ENCODE measurements at places on chromosomes 7 and 10.

GRCh38 chr7:136528329-136528728, 340.1 kb upstream of the CHRM2 start:
- peak; percentile 45 for DNase-seq

DNA sequence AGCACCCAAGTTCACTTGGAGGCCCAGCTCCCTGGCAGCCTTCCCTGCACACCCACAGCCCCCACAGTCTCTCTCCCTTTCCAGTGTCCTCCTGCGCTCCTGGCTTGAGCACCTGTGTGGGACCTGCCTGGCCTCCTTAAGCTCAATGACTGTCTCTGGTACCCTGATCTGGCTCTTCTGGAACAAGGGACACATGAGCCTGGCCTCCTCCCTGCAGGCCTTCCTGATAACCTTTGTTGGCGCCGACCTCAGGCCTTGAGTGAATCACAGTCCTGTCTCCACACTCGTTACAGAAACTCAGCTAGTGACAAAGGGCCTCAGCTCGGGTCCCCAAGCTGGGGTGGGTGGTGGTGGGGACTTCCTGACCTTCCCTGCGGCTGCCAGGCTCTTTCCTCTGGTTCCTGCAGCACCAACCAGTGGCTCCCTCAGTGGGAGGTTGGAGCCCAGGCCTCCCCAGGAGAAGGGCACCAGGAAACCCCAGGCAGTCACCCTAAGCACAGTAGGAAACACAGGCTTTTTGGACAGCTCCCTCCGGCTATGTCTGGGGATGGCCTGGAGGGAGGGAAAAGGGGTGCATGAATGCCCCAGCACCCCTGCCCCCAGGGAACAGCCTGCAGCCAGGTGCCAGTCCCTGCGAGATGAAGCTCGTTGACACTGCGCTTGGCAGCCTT, 147.3 kb downstream of the SH3PXD2A start:
- no peak for DNase-seq

DNA sequence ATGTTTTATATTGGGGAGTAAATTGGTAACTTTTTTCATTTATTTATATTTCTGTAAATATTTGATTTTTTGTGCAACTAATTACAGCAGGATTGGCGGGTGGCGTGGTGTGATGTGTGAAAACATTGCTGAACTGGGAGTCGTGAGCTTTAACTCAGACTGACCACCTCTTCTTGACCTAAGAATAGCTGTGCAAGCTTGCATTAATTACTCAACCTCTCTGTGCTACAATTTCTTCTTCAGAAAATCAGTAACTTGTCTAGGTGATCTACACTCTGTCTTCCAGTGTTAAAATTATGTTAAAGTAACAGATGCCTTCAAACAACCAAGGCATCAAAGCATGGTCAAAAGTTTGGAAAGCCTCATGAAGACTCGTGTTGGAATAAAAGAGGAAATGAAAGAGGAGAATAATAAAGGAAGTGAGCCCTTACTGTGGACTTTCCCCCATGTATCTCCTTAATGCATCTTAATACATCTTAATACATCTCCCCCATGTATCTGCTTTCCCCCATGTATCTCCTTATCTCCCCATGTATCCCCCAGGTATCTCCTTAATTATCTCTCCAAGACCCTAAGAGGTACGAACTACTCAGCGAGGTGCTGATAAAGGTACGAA, 71.2 kb downstream of the SVIL start:
- DNase-seq = no peak

GRCh38 chr10:129707406-129708388, 240.7 kb downstream of the MGMT start:
- DNase-seq = no peak

GRCh38 chr7:134245253-134245652, 71.5 kb downstream of the SLC35B4 start:
- no peak for DNase-seq

- no peak for DNase-seq
These were observed 246.1 kb downstream of the AGMO start for GRCh38 chr7:15315678-15316077.

GRCh38 chr10:69567920-69568319, 5.3 kb downstream of the NEUROG3 start:
- peak; percentile 27 for DNase-seq

- peak; percentile 63 for DNase-seq
These were observed 50.5 kb downstream of the MALSU1 start for GRCh38 chr7:23349484-23350157.

GRCh38 chr7:39733881-39734632, 110.7 kb downstream of the RALA start:
- peak; percentile 91 for DNase-seq

All from HFF-Myc (cell line).